Peyer's patch (tissue), 4 donors: ENCODE measurements at places on chromosomes 11 and 22.
A peak's percentile ranks its signal among the peaks of the same experiment; 100 is the strongest.

DNA sequence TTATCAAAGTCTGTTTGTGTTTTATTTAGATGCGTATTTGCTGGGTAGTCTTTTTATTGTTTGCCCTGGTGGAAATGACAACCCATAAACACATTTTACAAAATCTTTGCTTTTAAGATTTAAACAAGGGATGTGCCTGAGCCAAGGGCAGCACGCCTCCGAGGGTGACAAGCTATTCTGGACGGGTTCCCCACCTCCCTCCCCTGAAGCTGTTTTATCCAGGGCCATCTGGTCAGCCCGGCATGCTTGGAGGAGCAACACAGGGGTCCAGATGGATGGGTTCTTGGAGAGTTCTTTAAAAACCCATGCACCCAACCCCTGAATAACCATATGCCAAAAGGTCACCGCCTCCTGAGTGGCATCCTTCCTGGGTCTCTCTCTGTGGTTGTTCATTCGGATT is 408.9 kb downstream of the OPCML start:
- DNase-seq = no peak

DNA sequence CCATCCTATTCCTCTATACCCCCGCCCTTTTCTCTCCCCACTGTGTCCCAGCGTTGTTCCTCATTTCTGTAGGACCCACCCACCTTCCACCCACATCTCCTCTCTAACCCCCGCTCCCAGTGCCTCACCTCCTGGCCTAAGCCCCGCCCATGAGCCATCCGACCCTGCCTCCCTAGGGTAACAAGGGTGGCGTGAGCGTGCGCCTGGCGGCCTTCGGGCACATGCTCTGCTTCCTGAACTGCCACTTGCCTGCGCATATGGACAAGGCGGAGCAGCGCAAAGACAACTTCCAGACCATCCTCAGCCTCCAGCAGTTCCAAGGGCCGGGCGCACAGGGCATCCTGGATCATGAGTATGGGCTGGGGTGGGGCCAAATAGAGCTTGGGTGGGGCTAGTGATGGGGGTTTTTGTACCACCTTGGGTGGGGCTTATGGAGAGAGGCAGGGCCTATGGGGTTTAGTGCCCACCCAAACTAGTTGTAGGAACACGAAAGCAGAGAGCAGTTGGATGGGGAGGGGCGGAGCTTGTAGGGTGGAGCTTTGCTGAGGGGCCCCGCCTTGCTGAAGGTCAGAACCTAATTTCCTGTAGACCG is 4.5 kb downstream of the INPP5J start:
- no peak for DNase-seq

GRCh38 chr22:37230673-37231405 is 13.2 kb downstream of the RAC2 start:
- DNase-seq = peak; percentile 65

DNA sequence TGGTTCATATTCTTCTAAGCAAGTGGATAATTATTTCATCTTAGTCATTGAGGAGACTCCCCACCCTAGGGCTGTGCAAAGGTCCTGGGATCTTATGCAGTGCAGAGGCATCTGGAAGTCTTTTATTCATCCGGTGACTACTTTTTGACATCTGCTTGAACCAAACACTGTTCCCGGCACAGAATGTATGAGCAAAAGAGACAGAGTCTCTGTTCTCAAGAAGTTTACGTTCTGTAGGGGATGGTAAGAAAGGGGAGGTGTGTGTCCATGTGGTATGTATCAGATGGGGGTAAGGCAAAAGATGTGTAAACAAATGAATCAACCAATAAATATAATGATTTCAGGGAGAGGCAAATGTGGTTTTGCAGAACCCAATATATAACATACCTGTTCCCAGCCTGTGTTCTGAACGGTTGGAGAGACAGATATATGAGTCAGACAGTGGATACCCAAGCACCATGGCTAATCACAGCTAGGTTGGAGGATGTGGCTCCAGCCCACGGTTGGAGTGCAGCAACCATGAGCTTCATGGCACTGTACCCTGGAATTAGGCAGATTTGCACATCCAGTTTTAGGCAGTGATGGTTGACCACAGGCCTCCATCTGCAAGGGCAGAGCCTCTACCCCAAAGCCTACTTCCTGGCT is 75.1 kb upstream of the CADM1 start:
- no peak for DNase-seq

DNA sequence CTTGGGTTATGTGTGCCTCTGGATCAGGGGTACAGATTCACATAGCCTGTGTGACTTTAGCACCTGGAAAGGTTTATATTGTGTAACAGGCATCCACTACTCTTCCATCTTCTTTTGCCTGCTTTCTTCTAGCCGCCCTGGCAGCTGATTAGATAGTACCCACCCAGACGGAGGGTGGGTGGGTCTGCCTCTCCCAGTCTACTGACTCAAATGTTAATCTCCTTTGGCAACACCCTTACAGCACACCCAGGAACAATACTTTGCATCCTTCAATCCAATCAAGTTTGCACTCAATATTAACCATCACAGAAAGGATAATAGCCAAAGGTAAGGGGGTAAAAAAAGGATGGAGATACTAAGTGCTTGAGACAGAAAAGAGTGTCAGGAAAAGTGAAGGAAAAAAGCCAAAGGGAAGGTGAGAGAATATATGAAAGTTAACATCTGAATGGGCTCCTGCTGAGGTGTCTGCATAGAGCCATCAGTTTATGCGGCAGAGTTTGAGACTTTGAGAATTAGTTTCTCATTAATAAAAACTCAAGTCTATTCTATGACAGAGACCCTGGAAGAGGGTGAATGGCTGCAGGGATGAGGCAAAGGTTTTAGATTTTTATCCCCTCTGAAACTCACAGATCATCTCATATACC is 2.6 kb upstream of the OR51B6 start:
- no peak for DNase-seq

DNA sequence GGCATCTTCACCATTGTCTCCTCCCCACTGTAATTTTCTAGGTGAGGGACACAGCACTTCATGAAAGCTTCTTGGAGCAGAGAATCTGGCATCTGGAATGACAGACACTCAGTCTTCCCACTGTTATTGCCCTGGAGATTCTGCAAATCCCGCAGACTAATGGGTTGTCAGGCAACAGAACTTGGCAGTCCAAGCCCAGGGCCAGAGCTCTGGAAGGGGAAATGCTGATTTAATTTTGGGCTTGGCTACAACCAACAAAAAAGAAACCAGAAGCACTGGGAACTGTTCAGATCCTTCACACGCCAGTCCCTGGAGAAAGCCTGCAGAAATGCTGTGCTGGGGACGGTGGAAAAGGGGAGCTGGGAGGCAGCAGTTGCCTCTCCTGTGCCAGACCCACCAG is 71.5 kb upstream of the BID start:
- no peak for DNase-seq

DNA sequence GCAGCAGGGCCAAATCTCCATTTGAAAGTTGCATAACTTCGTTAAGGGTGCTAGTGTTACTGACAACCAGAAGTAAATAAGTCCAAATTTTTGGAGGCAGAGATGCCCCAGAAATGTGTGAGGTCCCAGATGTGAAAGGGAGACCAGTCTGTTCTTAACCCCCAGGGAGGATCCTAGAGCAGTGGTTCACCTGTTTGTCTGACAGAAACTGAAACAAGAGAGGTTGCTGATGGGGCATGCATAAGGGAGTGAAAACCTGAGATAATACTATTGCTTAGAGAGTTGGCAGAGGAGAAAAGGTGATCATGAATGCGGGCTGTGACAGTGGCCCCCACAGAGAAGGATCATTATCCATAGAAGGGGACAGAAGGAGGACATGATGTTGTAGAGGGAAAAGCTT is 3.8 kb downstream of the CBLIF start:
- no peak for DNase-seq
